ENCODE measurements at places on chromosomes 6 and 20.

- no peak for DNase-seq
These were observed 134.6 kb downstream of the PHACTR1 start for GRCh38 chr6:12851123-12851695.

DNA sequence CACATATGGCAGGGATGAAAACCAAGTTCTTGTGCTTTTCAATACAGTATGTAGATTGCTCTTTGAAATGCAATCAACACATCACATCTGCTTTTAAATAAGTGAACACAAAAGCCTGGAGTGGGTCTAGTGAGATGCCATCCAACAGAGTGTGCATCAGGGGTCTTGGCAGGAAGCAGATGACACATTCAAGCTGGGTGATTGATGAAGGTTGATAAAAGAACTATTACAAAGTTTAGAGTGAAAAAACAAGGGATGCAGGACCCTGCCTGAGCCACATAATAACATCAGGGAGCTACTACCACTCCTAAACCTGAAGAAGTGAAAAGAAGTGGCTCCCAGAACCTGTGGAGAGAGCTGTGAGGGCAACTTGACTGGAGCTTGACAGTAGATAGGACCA, 16.6 kb upstream of the PLCB1 start:
- no peak for DNase-seq

- peak; percentile 14 for DNase-seq
These were observed 136.3 kb downstream of the LY86 start for GRCh38 chr6:6724539-6725467.

- no peak for DNase-seq
These were observed 1.7 kb upstream of the FAM50B start for GRCh38 chr6:3847521-3847920.

DNA sequence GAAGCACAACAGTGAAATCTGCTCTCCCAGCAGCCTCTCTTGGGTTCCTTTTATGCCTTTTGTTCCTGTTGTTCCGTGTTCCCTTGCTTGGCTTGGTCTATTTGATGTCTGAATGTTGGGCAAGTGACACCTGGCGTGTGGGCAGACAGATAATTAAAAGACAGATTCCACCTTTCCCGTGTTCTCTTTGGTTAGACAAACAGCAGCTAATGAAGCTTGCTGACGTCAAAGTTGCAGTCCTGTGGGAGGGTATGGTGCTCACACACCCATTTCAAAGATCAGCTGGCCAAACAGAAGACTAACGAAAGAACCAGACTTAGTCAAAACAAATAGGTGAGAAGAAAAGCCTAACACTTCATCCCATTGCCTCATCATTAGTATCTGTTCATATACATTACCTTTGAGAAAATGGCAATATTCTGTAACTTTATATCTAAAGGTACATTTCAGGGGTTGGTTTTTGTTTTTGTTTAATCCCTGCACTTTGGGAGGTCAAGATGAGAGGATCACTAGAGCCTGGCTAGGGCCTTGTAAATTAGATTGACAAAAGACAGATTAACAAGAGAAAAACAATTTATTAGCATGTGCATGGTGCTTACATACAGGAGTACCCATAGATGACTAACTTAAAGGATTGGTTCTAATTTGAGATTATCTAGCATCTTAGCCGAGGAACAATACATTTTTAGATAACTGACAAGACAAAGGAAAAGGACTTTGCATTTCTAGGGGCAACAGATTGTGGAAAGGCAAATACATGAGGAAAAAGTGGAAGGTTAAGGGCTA, 48.9 kb upstream of the TNFRSF21 start:
- DNase-seq, result no peak

- no peak for DNase-seq
These were observed 75.1 kb upstream of the B3GAT2 start for GRCh38 chr6:71031912-71032311.

Measured in stimulated activated CD8-positive, alpha-beta memory T cell treated with anti-CD3 and anti-CD28 coated beads, Interleukin-2, amount 100 ng/mL, for 48 hours (primary cell).